Stimulated activated CD4-positive, alpha-beta T cell treated with anti-CD3 and anti-CD28 coated beads, Interleukin-2, amount 100 ng/mL, for 24 hours (primary cell): ENCODE measurements at places on chromosomes 16 and 17.

- no peak for DNase-seq
Observed at GRCh38 chr16:47467501-47467900, 6.4 kb downstream of the PHKB start.

DNA sequence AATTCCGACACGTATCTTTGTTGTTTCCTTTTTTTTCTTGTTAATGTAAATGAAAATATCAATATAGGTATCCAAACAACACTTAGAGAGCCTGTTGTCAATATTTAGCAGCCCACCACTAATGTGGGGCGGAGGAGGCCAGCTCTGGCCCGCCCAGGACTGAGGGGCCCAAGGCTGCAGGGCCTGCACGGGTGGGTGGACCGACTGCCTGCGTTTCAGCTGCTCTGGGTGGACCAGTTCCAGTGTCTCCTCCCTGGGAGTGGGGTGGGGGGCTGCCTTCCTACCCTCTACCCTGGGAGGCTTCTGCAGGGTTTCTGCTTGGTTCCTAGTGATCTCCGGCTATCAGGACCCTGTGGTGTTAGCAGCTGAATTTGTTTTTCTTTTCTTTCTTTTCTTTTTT, 15.9 kb upstream of the ADGRG1 start:
- no peak for DNase-seq

DNA sequence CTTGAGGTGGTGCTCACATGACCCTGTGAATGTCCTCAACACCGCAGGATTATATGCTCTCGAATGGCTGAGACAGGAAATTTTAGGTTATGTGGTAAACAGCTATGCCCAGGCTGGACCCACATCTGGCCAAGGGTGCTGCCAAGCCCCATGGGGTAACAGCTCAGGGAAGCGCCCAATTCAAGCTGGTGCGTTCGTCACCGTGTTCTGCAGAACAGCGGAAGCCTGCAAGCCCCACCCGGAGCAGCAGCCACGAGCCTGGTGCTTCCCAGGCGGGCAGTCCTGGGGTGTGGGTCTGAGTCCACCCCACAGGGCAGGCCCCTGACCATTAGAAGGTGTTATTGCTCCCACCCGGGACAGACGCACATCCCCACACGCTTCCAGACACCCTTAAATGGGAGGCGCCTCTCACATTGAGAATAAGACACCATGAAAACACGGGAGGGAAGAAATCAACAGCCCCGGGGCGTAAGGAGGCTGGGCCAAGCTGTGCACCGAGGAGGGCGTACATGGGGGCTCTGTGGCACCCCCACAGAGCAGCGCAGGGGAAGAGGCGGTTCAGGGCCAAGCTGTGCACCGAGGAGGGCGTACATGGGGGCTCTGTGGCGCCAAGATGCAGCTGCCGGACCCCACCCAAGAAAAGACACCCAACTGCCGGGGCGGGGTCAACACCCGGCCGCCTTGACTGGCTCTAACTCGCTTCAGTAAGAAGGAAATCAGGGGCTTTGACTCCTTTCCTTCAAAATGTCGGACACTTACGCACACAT, 2.9 kb upstream of the CYBA start:
- DNase-seq: no peak

- no peak for DNase-seq
Observed at GRCh38 chr16:7124701-7125100, 207.9 kb upstream of the RBFOX1 start.

- peak; percentile 52 for DNase-seq
Observed at GRCh38 chr17:3639981-3640596, 3.5 kb downstream of the CTNS start.

DNA sequence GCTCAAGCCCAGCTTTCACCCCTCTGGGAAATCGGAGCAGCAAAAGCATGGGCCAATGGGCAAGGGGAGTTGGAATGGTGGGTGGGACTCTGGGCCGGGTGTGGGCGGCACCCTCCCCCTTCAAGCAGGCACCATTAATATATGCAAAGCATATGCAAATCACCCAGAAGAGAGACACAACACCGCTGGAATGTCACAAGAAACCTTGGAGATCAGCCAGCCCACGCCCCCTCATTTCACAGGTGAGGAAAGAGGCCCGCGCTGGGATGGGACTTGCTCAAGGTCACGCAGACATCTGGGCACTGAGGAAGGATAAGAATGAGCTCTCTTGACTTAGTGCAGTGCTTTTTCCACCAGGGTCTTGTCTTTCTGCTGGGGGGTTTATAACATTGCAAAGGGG, 4.8 kb downstream of the SRCIN1 start:
- no peak for DNase-seq

- no peak for DNase-seq
Observed at GRCh38 chr17:32206861-32207260, 58.8 kb upstream of the RHBDL3 start.

- DNase-seq: no peak
Observed at GRCh38 chr17:66776999-66777688, 57.8 kb upstream of the CACNG5 start.

- no peak for DNase-seq
Observed at GRCh38 chr16:64280317-64280716, 841.5 kb downstream of the CDH11 start.

GRCh38 chr16:55204069-55204468, 119.9 kb upstream of the IRX6 start:
- no peak for DNase-seq

DNA sequence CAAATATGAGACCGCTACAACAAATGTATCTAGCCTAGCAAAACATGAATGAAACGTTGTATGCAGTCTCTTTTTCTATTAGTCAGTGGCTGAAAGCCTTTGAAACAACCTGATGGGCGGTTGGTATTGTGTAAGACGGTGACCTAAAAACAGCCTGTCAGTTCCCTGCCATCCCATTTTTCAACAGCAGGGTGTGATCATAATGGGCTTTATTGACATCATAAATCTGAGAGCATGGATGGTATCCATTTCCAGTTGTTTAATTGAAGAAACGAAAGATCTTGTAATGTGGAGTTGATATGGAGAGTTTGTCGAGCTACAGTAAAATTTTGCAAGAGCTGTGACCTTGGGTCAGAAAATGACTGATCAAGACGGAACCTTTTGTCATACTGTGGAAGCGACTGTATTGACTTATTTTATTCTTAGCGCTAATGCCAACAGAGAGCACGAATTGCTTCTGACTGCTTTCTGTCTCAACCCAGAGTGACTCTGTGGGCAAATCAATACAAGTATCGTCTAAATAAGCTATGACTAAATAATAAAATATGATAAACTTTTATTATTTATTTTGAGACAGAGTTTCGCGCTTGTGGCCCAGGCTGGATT, 12.3 kb upstream of the MEIOB start:
- DNase-seq: no peak

GRCh38 chr16:27381974-27382855, 19.8 kb upstream of the IL21R start:
- no peak for DNase-seq

DNA sequence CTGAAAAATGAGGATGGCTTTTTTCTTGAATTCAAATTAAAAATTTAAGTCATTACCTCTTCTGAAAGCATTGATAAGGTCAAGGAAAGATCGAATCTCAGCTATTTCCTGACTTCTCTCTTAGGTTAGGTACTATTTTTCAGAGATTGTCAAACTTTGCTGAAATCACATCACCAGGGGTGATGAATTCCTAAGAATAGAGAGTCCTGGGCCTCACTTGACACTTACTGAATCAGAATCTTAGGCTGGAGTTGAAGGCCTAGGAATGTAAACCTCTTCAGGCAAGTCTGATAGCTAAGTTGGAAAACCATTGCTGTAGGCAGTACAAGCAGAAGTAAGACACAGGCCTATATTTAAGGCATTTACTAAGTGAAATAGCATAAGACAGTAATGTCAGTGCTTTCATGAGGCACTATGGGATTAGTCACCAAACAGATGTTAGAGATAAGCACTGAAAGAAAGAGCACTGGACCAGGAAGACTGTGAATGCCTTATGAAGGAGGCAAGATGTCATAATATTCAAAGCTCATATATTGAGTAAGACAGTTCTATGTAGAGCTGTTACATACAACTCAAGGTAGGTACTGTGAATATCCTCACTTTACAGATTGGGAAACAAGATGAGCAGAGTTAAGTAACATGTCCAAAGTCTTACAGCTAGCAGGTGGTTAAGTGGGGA, 21.5 kb downstream of the DCAF7 start:
- DNase-seq: no peak

DNA sequence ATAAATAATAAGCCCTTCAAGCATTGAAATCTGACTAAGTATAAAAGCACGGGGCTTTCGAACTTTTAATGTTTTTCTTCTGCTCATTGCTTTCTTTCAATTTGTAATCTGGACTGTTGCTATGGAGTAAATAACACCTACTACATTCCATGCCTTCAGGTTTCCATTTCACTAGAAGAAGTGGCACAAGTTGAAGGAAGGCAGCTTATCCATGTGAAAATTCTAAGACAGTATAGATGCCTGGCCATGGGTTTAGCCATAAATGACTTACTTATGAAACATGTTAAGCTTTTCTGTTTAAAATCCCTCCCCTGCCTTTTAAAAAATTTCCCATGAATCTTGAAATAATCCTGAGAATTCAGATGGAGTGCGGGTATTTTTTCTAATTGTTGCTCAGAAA, 30.6 kb downstream of the KCNJ16 start:
- no peak for DNase-seq

DNA sequence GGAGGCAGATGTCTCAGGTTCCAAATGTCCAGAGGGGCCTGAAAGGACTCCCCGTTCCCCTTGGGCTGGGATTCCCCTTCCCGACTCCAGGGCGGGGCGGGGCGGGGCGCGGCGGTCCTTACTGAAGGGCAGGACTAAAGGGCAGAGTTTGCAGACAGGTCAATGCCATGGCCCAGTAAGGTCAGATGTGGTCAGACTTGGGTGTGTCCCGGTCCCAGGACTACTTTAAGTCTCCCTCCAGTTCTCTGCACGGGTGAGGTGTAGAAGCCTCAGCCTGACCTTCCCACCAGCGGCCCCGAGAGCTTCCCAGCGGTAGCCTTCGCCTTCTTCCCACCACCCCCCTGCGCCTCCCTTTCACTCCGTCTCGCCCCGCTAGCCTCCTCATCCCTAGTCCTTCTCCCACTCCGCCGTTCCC, 532 bp downstream of the KDM6B start:
- DNase-seq: peak; percentile 56

GRCh38 chr17:56292010-56292409, 138.7 kb downstream of the ANKFN1 start:
- no peak for DNase-seq

DNA sequence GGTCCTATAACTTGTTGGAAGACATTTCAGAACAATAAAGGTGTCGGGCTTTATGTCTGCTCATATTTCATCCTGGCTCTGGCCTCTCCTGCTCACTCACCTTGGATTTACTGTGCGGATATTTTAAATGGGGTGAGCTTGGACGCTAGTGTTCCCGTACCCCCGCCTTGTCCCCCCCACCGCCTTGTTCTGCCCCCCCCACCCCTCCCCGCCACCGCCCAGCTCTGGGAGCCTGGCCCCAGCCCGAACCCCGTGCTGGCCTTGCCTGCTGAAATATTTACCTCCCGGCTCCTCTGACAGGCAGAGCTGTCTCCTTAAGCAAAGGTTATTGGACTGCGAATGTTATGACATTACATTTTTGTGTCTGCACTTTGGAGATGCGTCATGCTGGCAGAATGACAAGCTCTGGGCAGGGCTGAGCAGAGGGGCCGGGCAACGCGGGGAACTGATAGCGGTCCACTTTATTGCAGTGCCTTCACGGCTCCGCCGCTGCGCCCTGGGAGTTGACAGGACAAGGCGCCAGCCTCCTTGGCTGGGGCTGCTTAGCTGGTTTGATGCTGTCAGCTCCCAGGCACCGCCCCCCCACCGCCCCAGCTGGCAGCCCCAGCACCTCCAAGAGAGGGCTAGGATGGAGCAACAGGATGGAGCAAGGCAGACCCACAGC, 222.5 kb upstream of the GSE1 start:
- no peak for DNase-seq

DNA sequence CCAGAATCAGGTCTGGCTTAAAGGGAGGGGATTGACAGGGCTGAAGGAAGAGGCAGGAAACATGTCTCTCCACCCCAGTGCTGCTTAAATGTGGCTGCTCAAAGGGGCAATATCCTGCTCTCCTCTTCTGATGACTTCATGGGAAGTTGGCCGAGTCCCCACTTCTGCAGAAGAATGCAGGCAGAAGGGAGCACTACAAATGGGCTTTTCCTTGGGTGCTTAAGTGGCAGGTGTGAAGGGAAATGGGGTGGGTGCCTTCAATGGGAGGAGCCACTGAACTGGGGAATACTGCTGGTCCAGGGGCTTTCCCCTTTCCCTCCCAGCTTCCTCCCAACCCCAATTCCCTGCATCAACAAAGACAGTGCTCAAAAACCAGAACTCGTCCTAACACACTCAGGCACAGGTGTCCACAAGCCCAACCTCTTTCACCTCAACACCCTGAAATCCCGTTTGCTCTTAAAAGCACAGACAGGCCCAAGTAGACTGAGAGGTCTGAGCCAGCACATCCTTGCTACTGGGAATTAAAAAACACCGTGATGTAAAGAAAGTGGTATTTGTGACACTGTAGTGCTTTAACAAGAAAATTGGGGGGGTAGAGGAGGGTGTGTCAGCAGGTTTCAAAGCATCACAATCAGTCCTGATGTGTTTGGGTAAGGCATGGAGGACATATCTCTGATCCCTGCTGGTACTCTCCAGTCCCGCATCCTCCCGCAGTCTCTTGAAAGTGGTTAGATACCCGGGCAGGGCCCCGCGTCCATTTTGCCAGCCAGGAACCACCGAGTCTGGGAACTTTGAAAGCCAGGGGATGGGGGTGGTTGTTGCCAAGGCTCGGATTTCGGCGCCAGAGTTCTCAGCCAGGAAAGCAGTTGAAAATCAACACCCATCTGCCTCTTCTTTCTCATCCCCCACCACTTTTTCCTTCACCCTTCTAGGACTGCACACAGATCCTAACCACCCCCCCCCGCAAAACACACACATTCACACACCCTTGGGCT, 1.6 kb downstream of the CA10 start:
- no peak for DNase-seq

- DNase-seq: peak; percentile 51
Observed at GRCh38 chr16:8931859-8932258, 31.8 kb downstream of the USP7 start.
